ENCODE measurements at places on chromosomes 7 and 10.

DNA sequence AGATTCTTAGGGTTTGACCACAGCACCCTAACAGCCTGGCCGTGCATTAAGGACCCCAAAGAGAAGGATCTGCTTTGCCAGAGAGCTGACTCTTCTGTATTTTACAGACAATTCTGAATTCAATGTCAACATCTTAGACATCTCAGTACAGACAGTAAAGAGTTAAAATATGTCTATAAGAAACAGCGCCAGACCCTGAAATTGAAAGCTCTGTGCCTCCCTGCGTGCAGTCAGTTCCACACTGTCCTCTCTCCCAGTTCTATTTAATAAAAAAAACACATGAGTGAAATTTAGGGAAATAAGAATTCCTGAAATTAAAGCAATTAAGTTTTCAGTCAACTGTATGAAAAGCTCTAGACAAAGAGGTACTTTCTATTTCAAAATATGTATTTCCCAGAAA is 45.1 kb downstream of the MET start:
- no peak for DNase-seq

GRCh38 chr7:6246251-6246917 is 26.0 kb downstream of the CYTH3 start:
- DNase-seq: no peak

- DNase-seq: no peak
Measured at GRCh38 chr10:98555021-98555619, 108.4 kb upstream of the HPS1 start.

DNA sequence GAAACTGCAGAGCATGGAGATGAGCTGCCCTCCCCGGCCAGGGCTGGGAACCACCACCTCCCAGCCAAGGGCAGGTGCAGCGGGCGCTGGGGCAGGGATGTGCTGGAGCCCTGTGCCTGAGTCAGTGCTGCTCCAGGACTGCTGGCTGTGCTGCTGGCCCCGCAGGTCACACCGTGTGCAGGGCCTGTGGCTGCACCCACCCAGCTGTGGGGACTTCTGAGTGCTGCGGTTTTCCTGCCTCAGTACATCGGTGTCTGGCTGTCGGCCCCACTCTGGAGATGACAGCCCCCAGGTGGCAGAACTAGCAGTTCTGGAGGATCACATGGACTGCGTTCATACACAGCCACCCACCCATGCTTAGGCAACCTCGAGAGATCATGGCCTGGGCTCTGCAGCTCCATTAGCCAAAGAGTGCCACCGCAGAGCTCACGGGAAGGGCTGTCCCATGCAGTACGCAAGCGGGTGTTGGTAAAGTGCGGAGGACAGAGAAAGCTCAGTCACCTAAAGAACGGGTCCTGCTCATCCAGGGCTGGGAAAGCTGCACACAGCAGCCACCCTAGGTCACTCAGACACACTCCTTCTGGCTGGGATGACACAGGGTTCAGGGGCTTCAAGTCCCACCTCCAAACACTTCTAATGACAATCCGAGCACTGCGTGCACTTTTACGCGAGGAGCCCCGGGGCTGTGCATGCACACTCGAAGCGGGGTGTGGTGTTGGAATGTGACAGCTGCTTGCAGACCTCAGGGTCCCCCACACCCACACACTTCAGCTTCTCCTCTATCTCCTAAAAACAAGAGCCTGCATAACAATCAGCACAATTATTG is 198.1 kb upstream of the PPP2R2D start:
- no peak for DNase-seq

- DNase-seq: no peak
Measured at GRCh38 chr10:101266381-101267289, 37.4 kb upstream of the LBX1 start.
